ENCODE measurements at places on chromosomes 1 and 21.

DNA sequence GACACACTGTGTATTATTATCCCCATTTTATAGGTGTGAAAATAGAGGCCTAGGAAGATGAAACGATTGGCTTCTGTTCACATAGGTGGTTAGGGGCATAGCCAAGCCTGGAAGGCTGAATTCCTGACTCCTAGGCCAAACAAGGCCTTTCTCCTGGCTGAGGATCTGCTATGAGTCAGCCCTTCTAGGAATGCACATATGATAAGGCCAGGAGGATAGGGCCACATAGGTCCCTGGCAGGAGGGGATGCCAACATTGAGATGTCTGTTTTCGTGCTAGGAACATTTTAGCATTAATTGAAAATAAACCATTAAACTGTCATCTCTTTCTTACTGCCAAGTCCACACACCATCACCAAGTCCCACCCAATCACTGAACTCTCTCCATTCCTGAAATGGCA is 9.2 kb downstream of the CSMD2 start:
- no peak for DNase-seq

DNA sequence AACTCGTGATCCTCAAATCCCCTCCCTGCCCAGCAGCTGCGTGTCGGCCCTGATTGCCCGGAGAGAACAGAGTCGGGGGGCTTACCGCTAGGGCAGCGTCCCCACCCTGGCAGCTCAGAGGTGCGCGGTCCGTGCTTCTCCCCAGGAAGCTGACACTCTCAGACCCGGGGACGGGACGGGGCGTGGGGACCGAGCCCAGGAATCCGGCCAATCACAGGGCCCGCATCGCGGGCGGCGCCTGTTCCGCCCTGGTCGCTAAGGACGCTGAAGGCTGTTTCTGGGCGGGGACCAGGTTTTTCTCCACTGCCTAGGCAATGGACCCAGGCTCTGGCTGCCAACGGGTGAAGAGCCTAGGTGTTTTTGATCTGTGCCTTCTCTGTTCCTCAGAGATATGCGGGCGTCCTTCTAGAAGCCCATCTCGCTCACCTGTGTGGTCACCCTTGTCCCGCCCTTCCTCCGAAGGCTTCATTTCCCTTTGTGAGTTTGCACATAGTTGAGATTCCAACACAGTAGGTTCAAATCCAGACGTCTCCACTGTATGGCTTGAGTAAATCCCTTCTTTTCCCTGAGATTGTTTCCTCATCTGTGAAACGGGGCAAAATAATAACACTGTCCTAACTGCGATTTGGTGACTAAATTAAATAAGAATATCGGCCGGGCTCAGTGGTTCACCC is at the start of gene C1orf87:
TSS of gene C1orf87 (minus strand) at position 166 of the 674 bp plus-strand sequence. CDS start 1,127 bp downstream, outside the sequence.
- no peak for DNase-seq

- no peak for DNase-seq
Measured at GRCh38 chr21:35457097-35457804, 408.1 kb upstream of the RUNX1 start.

DNA sequence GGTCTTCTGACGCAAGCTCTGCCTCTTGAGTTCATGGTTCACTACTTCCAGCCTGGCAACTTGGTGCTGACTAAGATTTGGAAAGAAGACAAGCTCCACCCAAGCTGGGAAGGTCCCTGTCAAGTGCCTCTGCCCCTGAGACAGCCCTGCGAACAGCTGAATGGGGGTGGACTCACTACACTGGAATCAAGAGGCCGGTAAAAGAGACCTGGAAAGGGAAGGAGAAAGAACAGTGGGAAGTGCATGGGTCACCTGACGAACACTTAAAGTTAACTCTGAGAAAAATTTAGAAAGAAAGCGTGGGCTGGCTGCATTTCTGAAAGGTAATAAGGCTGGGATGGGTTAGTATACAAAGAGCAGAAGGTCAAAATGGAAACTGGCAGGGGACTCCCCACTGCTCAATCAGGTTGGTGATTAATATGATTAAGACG is 26.1 kb upstream of the ZNF496 start:
- no peak for DNase-seq

- no peak for DNase-seq
Measured at GRCh38 chr21:35940074-35940927, 120.0 kb downstream of the SETD4 start.

GRCh38 chr1:162667381-162668080 is 35.3 kb downstream of the DDR2 start:
- DNase-seq, result no peak

Measured in CD4-positive, alpha-beta T cell treated with Interleukin-6 at 100 ng/mL for 8 hours (primary cell).